ENCODE measurements at places on chromosomes 2 and 18.
A peak's percentile ranks its signal among the peaks of the same experiment; 100 is the strongest.

- ATAC-seq = no peak
These were observed 199.2 kb upstream of the NRP2 start for GRCh38 chr2:205483095-205483494.

DNA sequence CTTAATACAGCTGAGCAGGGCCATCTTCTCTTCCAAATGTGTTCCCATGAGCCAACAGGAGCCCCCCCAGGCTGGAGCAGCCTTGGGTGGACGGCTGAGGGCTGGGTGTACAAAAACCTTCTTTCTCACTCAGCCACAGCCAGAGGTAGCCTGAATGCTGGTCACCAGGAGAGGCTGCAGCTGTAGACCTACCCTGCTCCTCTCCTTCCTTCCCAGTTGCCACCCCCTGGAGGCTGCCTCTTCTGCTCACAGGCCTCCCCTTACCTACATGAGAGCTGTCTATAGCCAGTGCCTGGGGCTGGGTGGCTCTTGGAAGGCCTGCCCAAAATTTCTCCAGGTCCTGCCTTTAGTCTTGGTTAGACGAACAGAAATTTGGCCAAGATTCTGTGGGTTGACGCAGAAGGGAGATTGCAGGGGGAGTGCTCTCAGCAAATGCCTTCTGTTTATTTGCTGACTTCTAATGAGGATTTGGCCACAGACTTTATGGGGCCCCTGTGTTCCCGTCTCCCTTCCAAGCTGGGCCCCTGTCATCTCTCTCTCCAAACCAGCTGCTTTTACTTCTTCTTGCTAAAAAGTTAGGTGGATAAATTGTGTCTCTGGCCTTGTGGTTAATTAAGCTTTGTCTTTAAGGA lies 18.3 kb downstream of the CELF4 start:
- no peak for ATAC-seq

- peak; percentile 29 for ATAC-seq
These were observed 6.5 kb downstream of the GREB1 start for GRCh38 chr2:11540148-11540995.

DNA sequence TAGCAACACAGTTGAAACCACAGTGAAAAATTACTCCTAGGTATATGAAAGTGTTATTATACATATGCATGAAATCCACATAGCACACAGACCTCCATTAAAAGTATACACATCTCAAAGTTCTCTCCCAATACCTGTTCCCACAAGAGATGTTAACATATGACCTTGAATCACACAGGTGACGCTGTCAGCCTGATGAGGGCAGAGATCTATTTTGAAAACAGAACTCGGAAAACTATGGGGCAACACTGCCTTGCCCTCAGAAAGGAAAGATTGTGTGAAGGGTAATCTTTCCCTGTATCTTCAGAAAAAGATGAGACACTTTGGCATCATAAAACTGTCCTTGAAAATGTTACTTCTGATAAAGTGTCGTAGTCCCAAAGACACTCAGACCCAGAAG lies 82.7 kb downstream of the DYM start:
- no peak for ATAC-seq

GRCh38 chr2:72089537-72089936 lies 58.1 kb downstream of the CYP26B1 start:
- no peak for ATAC-seq

- no peak for ATAC-seq
These were observed 247.6 kb upstream of the TNP1 start for GRCh38 chr2:217107480-217107879.

DNA sequence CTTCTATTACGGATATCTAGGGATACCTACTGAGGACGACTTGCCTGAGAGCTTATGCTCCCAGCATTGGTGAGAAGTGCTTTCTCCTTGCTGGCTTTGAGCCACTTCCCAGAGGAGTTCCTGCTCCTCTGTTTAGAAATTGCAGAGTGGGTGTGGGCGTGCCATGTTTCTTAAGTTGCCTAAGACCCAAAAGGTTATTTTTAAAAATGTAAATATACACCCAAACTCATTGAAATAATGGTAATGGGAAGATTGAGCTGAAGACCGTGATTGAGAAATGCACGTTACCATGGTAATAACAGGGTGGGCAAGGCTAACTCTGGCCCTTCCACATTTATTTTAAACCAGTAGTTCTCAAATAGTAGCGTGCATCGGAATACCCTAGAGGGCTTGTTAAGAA lies 17.2 kb upstream of the TMEM200C start:
- no peak for ATAC-seq

DNA sequence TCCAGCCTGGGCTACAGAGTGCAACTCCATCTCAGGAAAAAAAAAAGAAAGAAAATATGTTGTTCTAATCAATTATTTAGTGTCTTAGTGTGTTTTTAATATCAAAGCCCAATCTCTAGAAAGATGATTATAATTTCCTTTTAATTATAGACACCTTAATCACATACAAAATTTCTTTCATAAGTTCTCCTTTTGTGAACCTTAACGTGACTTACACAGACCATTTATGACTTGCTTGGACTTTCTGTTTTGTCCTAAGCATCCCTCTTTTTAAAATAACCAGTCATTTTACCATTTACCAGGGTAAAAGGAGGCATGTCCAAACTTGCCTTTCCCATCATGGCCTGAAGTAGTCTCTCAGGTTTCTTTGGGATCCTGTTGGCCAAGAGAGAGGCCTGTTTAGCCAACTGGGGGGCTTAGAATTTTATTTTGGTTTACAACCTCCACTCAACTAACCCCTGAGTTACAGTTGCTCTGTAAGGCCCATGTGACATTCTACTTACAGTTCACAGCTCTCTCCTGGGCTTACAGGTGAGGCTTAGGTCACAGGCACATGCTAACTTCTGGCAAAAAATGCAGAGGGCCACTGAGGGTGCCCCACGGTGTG lies 23.9 kb upstream of the GPR155 start:
- ATAC-seq = no peak

GRCh38 chr2:178530131-178530530 lies 49.9 kb downstream of the PLEKHA3 start:
- no peak for ATAC-seq

DNA sequence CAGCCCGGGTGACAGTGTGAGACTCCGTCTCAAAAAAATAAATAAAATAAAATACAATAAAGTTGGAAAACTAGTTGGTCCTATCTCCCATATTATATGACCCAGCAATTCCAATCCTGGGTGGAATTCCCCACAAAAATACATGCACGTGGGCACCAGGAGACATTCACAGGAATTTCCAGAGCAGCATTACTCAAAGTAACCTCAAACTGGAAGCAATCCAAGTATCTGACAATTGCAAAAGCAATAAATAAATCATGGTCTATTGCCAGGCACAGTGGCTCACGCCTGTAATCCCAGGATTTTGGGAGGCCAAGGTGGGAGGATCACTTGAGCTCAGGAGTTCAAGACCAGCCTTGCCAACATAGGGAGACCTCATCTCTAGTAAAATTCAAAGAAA lies 101.2 kb upstream of the MAP4K4 start:
- ATAC-seq = no peak

DNA sequence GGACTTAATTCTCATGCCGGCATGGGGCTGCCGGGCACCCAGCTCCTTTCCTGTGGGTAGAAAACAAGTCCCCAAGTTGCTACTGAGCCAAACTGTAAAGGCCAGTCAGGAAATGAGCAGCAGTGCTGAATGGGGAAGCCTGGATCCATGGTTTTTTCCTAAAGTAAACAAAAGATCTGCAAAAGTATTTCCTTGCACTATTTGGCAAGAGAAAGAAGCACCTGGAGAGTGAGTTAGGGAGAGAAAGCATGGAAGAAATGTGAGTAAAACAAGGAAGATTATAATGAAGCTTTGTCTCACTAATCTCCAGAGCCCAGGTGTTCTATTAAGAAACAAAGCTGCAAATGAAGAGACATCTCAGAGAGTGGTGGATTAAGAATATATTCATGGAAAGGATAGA lies 117.6 kb downstream of the METTL8 start:
- no peak for ATAC-seq

GRCh38 chr2:241833101-241833663 lies 24.2 kb downstream of the NEU4 start:
- ATAC-seq = no peak

DNA sequence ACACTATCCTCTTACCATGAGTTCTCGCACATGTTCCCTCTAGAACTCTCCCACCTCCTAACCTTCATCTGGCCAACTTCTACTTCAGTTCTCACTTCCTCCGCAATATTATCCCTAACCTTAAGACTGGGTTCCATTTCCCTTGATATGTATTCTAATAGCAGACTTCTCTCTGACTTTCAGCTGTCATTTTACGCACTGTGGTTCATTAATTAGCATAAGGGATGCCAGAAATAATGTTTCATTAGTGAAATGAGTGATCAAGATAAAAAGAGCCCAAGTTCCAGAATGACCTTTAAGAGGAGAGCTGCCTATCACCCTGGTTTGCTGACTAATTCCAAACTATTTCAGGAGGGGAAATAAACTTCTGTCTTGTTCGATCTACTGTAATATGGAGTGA lies 108.6 kb upstream of the CCDC150 start:
- no peak for ATAC-seq
